ENCODE measurements at places on chromosomes 5 and 9. TPM values are rescaled to one million over a fixed set of nuclear protein-coding genes. Genes with fewer than 3 reads are reported as not detected.

GRCh38 chr5:126752081-126752785 lies 24.7 kb upstream of the LMNB1 start:
- H3K4me3 ChIP-seq, result no peak overlapping the region
- no peak overlapping the region for H3K27ac ChIP-seq
- no peaks in the 10 kb centered on the region for H3K36me3 ChIP-seq
- no peaks in the 10 kb centered on the region for H3K27me3 ChIP-seq

Gene ADRB2
- total RNA-seq, result 0.11 TPM

Gene HAVCR1
- not detected for total RNA-seq

Gene CLIC3
- not detected for total RNA-seq

Gene ARSK
- 8.9 TPM for total RNA-seq

Gene NTNG2
- 2.4 TPM for total RNA-seq

Gene THOC3
- total RNA-seq, result 89.0 TPM

DNA sequence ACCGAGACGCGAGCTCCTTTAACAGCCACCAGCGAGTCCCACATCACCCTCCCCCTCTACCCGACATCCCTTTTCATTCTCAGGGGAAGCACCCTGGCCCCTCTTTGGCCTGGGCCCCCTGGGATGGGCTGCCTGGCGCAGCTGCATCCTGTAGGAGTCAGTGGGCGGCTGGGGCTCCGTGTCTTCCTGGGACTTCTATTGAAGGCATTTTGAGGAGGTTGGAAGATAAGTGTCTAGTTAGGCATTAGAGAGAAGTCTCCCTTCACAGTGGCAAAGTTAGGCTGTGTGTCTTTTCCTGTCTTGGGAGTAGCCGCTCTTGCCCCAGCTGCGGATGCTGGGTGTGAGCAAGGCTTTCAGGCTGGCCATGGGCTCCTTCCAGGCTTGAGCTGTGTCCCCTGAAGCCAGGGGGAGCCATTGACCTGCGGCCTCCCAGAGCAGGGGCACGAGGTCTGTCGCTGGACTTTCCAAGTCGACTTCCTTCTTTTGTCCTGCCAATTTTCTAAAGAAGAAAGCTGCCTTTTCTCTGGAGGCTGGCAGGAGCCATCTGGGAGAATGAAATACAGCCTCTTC lies 18.6 kb upstream of the NKD2 start:
- peak; percentile 45 for DNase-seq
- peak overlapping the region; percentile 99 for H3K27ac ChIP-seq

DNA sequence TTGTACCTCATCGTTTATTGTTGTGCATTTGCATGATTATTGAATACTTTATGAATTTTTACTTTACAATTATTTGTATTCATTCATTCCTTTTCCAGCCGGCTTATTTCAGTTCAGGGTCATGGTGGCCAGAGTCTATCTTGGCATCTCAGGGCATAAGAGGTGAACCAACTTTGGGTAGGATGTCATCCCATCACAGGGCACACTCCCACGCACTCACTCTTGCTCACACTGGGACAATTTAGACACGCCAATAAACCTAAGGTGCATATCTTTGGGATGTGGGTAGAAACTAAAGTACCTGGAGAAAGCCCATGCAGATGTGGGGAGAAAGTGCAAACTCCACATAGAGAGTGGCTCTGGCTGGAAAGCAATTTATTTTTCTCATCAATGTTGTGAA lies 158.1 kb upstream of the MAST4 start:
- no peaks in the 10 kb centered on the region for H3K36me3 ChIP-seq
- no peaks in the 10 kb centered on the region for H3K27me3 ChIP-seq
- no peak overlapping the region for H3K27ac ChIP-seq
- no peak for DNase-seq
- no peak overlapping the region for H3K4me3 ChIP-seq
- H3K4me1 ChIP-seq, result no peaks in the 10 kb centered on the region

DNA sequence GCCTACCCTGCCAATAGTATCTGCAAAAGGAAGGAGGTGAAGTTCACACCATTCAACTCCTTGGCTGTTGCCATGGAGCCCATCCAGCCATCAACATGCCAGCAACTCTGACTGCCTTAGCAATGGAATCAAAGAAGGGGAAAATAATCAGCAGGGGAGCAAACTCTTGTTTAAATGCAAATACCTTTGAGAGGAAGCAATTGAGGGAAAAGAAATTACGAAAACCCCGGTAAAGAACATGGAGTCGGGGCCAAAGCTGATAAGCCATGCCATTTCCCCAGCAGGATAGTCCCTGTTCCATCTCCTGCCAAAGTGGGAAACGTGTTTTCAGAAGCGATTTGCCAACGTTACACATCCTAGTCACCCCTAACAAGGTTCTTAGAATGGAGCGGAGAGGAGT lies 69.0 kb downstream of the MFAP3 start:
- peaks cover 2% of the 10 kb centered on the region for H3K27me3 ChIP-seq
- peak; percentile 6 for DNase-seq
- no peaks in the 10 kb centered on the region for H3K36me3 ChIP-seq
- H3K4me1 ChIP-seq, result peaks cover 17% of the 10 kb centered on the region

DNA sequence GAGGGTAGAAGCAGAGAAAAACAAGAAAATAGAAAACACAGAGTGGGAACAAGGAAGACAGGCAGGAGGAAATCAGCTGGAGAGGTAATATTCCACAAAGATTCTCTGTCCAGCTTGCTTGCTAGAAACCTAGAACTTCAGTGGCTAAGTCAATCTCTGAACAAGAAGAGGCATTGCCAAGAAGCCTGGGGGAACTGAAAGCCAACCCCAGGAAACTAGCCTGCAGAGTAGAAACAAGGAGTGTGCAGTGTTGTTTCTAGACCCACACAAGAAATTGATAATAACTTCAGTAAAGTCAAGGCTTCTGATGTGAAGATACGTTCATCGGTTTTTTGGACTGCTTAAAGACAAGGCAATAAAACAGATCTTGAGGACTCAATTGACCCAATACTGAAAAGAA lies 234.5 kb upstream of the MAP3K1 start:
- DNase-seq, result no peak
- H3K27ac ChIP-seq, result no peak overlapping the region
- H3K4me1 ChIP-seq, result peaks cover 8% of the 10 kb centered on the region
- H3K27me3 ChIP-seq, result no peaks in the 10 kb centered on the region
- no peaks in the 10 kb centered on the region for H3K36me3 ChIP-seq

Gene SLC1A1
- 0.89 TPM for total RNA-seq

Gene CDH12
- total RNA-seq, result not detected

Gene ARID3C
- not detected for total RNA-seq

GRCh38 chr5:7755958-7756357 lies 95.0 kb downstream of the CFAP90 start:
- H3K27ac ChIP-seq, result no peak overlapping the region
- DNase-seq, result no peak
- H3K27me3 ChIP-seq, result peaks cover 15% of the 10 kb centered on the region

- H3K4me1 ChIP-seq, result no peaks in the 10 kb centered on the region
- no peak overlapping the region for H3K27ac ChIP-seq
- no peak for DNase-seq
- H3K36me3 ChIP-seq, result no peaks in the 10 kb centered on the region
- no peak overlapping the region for H3K4me3 ChIP-seq
Observed at GRCh38 chr5:144453753-144454152, 283.1 kb downstream of the KCTD16 start.

DNA sequence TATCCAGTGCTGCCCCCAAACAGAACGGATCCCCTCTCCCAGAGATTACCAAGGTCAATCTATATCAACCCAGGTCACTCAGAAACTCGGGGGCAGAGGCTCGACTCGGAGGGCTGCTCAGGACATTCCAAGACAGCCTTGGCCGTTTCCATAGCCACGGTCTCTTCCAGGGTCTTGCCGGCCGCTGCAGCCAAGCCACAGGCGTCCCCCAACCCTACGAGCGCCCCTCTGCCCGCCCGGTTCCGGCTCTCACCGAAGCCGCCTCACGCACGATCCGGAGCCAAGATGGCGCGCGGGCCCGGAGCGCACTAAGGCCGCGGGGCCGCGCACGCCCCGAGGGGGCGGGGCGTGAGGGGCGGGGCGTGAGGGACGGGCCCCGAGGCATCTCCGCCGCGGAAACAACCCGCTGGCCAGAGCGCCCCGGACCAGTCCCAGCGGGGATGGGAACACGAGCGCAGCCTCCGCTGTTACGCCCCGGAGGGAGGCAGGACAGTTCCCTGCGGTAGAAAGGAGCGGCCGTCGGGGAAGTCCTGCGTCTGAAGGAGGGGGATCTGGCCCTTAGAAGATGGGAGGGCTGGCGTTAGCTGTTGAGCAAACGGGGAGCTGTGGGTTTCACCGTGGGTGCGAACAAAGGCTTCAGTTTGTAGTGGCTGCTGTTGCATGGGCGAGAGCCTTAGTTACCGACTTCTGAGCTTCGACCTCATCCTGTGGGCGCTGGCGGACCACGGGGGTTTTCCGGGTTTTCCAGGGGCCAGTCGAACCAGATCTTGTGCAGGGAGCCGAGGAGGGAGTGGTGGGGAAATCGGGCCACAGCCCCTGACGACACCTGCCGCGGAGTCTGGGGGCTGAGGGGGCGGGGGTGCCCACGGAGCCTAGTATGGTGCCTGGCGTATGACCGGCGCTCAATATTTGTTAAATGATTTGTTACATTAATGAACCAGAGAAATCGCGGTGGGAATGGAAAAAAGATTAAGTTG lies at the start of gene RPP25L:
Gene RPP25L, minus strand, starts transcription at position 287 of the 977 bp plus-strand sequence. CDS start 801 bp downstream, outside the sequence.
- peak; percentile 75 for DNase-seq
- peaks cover 27% of the 10 kb centered on the region for H3K4me1 ChIP-seq
- no peaks in the 10 kb centered on the region for H3K36me3 ChIP-seq
- peak within 1 kb of the TSS; percentile 94 for H3K4me3 ChIP-seq

DNA sequence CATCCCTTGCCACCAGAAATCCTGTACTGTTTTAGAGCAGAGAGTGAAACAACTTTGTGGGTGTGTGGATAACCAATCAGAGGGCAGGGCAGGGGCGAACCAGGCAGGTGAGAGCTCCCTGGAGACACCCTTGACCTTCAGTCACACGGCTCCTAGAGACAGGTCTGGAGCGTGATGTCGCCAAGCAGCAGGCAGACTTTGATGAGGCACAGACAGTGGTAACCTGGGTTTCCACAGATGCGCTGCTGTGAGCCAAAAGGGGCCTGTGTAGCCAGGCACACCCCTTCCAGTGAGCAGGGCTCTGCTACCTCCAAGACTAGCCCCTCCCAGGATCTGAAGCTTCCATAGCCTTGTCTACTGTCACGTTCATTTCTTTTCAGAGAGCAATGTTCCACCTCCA lies 317.8 kb upstream of the ADCY2 start:
- H3K4me1 ChIP-seq, result peaks cover 24% of the 10 kb centered on the region
- no peak overlapping the region for H3K27ac ChIP-seq
- H3K36me3 ChIP-seq, result no peaks in the 10 kb centered on the region
- no peak for DNase-seq
- peaks cover 15% of the 10 kb centered on the region for H3K27me3 ChIP-seq

GRCh38 chr5:68873198-68873597 lies 220.6 kb upstream of the SLC30A5 start:
- H3K4me1 ChIP-seq, result no peaks in the 10 kb centered on the region
- no peaks in the 10 kb centered on the region for H3K36me3 ChIP-seq
- no peak overlapping the region for H3K27ac ChIP-seq
- H3K27me3 ChIP-seq, result no peaks in the 10 kb centered on the region
- no peak overlapping the region for H3K4me3 ChIP-seq
- DNase-seq, result no peak

- DNase-seq, result peak; percentile 57
- H3K27me3 ChIP-seq, result no peaks in the 10 kb centered on the region
- no peaks in the 10 kb centered on the region for H3K36me3 ChIP-seq
- H3K4me1 ChIP-seq, result peaks cover 9% of the 10 kb centered on the region
- no peak overlapping the region for H3K27ac ChIP-seq
- no peak overlapping the region for H3K4me3 ChIP-seq
Observed at GRCh38 chr9:17531642-17532254, 47.1 kb upstream of the SH3GL2 start.

- DNase-seq, result no peak
- H3K4me3 ChIP-seq, result no peak overlapping the region
- peaks cover 3% of the 10 kb centered on the region for H3K4me1 ChIP-seq
- peaks cover 7% of the 10 kb centered on the region for H3K36me3 ChIP-seq
Observed at GRCh38 chr5:96984506-96985192, 48.8 kb downstream of the LNPEP start.

- DNase-seq, result no peak
- H3K36me3 ChIP-seq, result no peaks in the 10 kb centered on the region
- H3K4me1 ChIP-seq, result peaks cover 56% of the 10 kb centered on the region
- no peaks in the 10 kb centered on the region for H3K27me3 ChIP-seq
- no peak overlapping the region for H3K4me3 ChIP-seq
- H3K27ac ChIP-seq, result peak overlapping the region; percentile 28
Observed at GRCh38 chr9:84229191-84229590, 111.4 kb downstream of the SLC28A3 start.

DNA sequence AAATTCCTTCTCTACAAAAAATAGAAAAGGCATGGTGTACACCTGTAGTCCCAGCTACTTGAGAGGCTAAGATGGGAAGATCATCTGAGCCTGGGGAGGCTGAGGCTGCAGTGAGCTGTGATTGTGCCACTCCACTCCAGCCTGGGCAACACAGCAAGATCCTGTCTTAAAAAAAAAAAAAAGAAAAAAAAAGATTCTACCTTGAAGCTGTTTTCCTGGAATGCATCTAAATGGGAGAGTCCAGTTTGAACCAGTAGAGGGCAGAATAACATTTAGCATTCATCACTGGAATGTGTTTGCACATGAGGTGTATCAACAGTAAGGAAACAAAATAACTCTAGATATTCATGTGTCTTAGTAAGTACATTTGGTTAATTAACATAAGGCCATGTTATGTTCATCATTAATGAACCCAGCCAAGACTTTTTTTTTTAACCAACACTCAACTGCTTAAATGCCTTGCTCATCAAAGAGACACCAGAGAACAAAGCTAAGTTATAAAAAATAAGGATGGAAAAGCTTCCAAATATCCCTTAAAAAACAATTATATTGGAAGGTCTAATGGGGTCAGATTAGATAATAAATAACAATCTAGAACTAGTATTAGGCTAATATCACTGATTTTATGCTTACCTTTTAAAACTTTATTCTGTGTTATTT lies 16.1 kb downstream of the IFNE start:
- H3K36me3 ChIP-seq, result peaks cover 3% of the 10 kb centered on the region
- H3K4me1 ChIP-seq, result peaks cover 8% of the 10 kb centered on the region

GRCh38 chr9:105295986-105296385 lies 51.5 kb downstream of the SLC44A1 start:
- DNase-seq, result no peak
- H3K4me1 ChIP-seq, result peaks cover 28% of the 10 kb centered on the region
- H3K4me3 ChIP-seq, result no peak overlapping the region

DNA sequence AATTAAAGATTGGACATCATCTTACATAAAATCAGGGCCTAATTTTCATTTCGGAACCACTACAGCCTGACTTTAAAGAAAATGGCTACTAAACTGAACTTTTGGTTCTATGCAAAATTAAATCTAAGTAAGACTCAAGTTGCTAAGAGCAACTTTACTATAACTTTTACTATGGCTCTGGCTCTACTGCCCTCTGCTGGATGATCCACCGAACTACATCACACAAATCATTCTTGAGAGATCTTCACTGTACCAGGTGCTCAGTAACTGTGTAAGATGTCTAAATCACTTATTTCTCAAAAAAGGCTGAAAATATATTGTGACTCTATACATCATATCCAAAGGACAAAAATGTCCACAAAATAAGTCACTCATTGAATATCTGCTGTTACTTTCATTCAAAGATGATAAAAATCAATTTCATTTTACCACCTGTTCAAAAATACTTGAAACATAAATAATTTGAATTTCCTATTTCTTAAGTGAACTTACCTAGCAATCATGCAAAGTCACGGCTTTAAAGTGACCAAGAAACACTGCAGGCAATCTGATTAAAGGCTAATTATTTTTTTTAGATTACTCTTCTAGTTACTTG lies 13.5 kb downstream of the MOCS2 start:
- DNase-seq, result peak; percentile 63
- no peak overlapping the region for H3K4me3 ChIP-seq
- no peaks in the 10 kb centered on the region for H3K27me3 ChIP-seq
